Glutamatergic neuron (in vitro differentiated cells): ENCODE measurements at places on chromosomes 1 and 21. TPM values are rescaled to one million over a fixed set of nuclear protein-coding genes. Genes with fewer than 3 reads are reported as not detected.

DNA sequence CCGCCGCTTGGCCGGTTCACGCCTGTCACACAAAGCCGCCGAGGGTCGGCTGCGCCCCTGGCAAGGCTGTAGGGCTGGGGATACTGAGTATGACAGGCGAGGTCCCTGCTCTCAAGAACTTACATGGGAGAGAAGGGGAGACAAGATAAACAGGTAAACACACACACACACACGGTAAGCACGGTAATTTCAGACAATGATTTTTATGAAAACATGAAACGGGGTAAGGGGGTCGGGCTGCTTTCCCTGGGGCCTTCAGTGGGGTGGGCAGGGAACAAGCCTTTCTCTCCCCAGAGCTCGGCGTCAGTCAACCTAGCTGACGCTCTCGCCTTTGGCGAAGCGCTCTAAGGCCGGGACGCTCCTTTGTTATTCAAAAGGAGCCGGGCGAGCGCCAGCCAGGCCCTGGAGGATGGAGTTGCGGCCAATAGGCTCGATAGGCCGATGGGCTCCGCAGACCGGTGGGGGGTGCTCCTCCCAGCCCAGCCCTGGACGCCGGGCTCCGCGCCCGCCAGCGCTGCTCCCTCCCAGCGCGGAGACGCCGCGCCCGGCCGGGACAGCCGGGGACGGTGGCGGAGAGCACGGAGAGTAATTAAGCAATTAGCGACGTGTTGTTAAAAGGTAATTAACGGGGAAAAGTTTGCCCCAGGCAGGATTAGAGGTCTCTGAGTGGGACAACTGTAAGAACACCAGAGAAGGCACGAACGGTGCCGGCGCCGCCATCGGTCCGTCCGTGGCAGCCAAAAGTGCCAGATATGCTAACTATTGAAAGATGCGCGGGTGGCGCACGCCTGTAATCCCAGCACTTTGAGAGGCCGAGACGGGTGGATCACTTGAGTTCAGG lies 950 bp upstream of the INKA2 start:
- DNase-seq: peak; percentile 84
- peak overlapping the region; percentile 90 for H3K4me3 ChIP-seq
- H3K27ac ChIP-seq: peak overlapping the region; percentile 96
- peaks cover 16% of the 10 kb centered on the region for H3K4me1 ChIP-seq
- peaks cover 29% of the 10 kb centered on the region for H3K27me3 ChIP-seq

DNA sequence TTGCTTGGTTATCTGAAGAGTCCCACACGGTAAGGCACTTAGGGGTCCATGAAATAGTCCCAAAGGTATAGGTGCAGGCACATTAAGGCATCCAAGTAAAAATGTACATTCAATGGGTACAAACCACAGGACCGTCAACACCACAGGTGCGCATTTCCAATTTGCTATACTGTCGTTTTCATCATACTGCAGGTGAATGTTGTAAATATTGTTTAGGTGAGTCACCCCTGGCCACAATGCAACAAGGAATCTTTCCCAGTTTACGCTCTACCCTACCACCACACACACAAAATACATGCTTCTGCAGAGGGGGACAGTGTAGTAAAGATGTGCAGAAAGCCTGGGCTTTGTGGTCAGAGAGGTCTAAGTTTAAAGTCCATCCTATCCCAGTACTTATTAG lies 13.7 kb downstream of the CADM3 start:
- H3K4me1 ChIP-seq: peaks cover 59% of the 10 kb centered on the region
- no peak for DNase-seq
- peaks cover 8% of the 10 kb centered on the region for H3K27me3 ChIP-seq
- no peak overlapping the region for H3K27ac ChIP-seq

DNA sequence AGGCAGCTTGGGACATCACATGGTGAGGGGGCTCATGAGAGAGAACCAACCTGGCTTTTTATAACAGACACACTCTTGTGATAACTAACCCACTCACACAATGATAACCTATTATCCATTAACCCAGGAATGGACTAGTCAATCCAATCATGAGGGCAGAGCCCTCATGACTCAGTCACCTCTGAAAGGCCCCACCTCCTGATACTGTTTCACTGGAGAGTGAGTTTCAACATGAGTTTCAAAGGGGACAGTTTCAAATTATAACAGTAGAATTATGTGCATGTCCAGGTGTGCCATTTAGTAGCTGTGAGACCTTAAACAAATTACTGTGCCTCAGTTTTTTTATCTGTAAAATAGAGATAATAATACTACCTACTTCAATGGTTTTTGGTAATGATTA lies 47.6 kb upstream of the PPP2R5A start:
- H3K4me3 ChIP-seq: no peak overlapping the region
- no peaks in the 10 kb centered on the region for H3K27me3 ChIP-seq
- H3K36me3 ChIP-seq: peaks cover 5% of the 10 kb centered on the region
- H3K4me1 ChIP-seq: no peaks in the 10 kb centered on the region
- DNase-seq: no peak

DNA sequence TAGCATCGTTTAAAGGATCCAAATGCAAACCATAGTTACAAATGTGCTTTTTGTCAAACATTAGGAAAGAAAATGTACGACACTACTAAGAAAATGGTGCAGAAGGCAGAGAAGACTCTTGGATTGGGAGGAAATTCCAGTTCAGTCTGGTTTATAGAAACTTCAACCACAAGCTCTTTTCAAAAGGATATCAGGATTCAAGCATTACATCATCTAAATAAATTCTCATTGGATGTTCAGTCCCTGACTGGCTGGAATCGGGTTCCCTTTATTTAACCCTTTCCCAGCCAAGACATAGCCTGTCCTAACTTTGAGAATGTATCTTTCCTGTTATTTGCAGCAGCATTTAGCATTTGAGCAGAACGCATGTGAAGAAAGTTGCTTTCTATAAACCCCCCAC lies 184.6 kb downstream of the LMO4 start:
- no peaks in the 10 kb centered on the region for H3K36me3 ChIP-seq
- no peak overlapping the region for H3K4me3 ChIP-seq
- no peaks in the 10 kb centered on the region for H3K4me1 ChIP-seq

- H3K27ac ChIP-seq: no peak overlapping the region
- no peak overlapping the region for H3K4me3 ChIP-seq
- H3K4me1 ChIP-seq: no peaks in the 10 kb centered on the region
- DNase-seq: no peak
- no peaks in the 10 kb centered on the region for H3K36me3 ChIP-seq
Measured at GRCh38 chr21:38861056-38861455, 55.3 kb downstream of the ETS2 start.

DNA sequence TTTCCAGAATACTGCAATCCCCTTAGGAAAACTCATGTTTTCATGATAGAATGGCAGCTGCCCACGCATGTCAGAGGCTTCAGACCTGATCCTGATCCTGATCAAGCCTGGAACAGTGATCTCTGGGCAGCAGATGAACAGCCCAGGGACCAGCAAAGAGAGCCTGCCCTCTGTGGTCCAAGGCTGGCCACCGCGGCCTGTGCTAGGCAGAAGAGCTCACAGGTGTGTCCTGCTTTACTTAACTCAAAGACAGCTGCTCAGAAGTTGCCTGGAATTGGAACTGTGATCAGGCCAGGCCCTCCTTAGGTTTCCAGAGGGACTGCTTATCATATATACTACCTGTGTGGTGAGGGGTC lies 21.2 kb upstream of the BCAR3 start:
- no peak for DNase-seq
- H3K36me3 ChIP-seq: no peaks in the 10 kb centered on the region
- peaks cover 2% of the 10 kb centered on the region for H3K27me3 ChIP-seq
- no peak overlapping the region for H3K27ac ChIP-seq

DNA sequence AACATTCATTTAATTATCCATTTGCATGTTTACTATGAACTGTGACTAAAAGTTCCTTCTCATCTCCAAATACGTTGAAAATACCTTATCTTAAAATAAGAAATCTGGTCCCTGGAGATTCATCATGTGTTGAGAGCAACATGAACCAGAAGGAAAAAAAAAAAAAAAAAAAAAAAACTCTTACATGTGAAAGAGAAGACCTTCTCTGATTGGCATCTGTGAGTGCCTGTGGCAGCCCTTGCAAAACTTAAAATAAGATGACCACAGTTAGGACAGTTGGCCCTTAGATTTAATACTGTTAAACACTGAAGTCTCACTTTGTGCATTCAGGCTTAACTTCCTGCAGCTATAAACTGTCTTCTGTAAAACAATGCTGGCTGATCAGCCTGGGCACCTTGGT lies 1395.2 kb upstream of the ADGRL4 start:
- H3K4me1 ChIP-seq: peaks cover 7% of the 10 kb centered on the region
- H3K27ac ChIP-seq: no peak overlapping the region
- no peaks in the 10 kb centered on the region for H3K27me3 ChIP-seq
- H3K4me3 ChIP-seq: no peak overlapping the region

GSTM5 gene
- total RNA-seq: 0.20 TPM
